CD4-positive, alpha-beta T cell treated with Interleukin-21 for 1 hour (primary cell): ENCODE measurements at places on chromosomes 2 and 18.

DNA sequence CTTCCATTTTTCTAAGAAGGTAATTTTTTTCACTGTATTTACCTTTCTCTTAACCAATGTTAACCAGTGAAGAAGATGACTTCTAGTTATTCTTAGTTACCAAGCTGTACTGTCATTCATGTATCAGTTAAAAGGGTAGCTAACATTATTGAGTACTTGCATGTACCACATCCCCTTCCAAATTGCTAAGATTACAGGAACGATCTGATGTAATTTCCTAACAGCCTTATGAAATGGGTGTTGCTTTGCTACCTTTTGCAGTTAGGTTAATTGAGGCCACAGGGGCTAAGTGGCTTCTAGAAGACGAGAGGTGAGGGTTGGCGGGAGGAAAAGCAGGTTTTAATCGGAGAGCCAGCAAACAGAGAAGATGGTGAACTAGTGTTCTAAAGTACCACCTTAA, 1.8 kb upstream of the SULT6B1 start:
- DNase-seq, result no peak

GRCh38 chr2:143148757-143149156, 19.5 kb downstream of the ARHGAP15 start:
- no peak for DNase-seq

DNA sequence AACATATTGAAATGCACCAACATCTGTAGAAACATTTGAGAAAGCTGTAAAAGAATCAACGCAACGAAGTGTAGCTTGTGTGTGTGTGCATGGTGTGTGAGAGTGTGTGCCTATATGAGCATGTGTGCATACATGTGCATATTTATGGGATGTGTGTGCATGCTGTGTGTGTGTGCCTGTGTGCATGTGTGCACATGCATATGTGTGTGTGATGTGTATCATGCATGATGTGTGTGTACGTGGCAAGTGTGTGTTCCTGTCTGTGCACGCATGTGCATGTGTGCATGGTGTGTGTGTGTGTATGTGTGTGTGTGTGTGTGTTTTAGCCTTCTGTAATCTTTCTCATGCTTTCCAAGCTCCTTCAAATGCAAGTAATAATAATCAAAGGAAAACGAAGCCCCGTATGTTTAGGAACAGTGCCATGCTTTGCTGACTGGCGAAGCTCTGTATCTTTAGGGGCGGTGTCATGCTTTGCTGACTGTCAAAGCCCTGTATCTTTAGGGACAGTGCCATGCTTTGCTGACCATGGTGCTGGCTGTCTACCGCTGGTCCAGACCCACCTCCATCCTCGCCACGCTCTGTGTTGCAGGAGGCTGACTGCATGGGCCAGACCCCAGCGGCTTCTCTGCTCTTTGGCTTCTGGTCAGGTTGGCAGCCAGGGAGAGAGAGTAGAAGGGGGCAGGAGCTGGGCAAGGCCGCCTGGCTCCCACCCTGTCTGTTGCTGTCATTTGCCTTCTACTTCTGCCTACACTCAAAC, 129.2 kb downstream of the ASB1 start:
- DNase-seq, result no peak

DNA sequence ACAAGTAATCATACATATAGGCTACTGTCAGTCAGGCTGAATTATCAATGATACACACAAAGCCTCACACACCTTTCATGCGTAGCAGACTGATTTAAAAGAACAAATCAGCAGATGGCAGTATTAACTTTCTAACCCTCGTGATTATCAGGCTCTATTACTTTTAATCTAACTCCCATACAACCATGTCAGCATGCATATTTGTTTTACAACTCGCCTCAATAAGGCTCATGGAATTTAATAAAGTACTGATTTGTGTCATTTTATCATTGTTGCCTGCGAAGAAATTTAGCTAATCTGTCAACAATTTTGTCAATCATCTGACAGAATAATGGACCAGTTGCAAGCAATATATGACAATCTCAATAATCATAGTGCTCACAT, 82.8 kb downstream of the SLC25A12 start:
- DNase-seq, result peak; percentile 25

DNA sequence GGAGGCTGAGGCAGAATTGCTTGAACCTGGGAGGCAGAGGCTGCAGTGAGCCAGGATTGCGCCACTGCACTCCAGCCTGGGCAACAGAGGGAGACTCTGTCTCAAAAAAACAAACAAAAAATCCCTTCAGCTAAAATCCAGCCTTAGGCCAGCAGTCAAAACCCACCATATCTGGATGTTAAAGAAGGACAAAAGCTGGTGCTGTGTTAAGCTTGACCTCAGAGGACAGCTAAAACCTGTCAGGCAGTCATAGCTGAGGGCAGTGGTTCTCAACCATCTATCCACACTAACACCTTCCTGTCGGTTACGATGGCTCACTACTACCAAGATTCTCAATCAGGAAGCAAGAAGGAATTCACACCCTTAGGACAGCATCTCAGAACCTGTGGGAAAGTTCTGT, 9.6 kb downstream of the PTRHD1 start:
- no peak for DNase-seq

DNA sequence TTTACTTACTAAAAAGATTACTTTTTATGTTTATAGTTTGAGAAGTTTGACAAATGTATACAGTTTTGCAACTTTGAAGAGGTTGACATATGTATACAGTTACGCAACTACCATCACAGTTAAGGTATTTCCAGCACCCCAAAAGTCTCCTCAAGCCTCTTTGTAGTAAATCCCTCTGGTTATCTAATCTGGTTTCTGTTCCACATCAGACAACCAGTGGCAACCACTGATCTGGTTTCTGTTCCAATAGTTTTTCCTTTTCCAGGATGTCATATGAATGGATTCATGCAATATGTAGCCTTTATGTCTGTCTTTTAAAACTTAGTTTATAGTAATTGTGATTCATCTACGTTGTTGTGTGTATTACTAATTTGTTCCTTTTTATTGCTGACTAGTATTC, 23.5 kb downstream of the IFIH1 start:
- no peak for DNase-seq

DNA sequence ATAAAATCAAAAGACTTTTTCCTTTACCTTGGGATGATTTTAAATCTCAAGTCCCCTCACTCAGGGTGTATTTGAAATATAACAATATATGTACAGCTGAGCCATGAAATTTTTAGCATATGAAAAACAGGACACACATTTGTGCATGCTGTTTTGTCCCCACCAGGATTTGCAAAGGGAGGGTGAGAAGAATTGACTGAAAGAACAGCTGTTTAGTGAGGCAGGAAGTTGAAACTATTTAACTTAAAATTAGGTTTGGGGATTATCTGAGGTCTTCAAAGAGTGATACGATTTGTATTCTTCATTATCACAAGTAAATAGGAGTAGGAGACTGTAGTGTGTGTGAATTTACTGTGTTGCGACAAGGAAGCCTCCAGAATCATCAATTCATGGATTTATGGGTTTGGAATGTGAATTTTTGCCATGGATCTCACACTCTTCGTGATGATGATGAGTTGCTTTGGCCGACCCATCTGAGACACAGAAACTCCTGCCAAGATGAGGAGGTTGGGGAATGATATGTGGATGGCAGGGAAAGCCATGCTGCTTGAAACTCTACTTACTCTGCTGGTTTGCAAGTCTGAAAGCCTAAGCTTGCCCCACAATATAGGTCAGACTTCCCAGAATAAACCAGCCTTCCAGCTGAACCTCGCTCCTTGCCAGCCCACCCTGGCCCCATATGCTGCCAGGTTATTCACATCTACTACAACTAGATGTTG, 31.0 kb upstream of the SPATS2L start:
- no peak for DNase-seq

DNA sequence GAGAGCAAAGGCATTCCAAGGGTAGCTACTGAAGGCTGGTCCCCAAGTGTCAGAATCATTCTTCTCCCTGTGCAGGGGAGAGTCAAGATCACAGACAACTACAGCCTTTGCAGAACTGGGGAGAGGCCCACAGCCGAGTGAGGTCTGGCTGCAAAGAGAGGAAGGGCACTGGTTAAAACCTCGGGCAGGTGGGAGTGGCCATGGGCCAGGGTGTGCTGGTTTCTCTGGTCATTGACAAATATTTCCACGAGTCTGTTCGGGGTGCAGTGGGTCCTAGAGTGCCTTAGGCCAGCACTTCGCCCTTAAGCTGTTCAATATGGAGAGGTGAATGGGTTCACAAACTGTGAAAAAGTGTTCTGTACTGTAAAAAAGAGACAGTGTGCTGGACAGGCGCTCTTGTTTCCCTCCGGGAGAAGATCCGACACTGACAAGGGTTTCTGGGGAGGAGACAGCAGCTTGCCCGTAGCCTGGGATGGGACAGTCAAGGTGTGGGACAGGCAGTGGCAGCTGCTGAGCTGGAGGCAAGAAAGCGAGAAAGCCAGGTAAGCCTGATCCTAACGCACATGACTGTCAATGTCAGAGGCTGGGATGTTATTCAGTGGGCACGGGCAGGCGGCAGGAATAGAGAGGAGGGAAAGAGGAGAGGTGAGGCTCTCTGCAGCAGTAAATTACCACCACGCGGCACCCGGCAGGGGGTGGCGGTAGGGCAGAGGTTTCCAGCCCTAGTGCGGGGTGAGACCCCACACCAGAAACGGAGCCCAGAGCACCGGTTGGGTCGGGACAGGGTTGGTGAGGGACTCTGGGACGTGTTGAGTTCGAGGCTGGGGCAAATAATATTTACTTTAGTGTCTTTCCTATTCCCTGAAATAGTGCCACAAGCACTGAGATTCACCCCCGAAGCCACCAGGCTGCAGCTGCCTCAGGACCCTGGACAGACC, 2.0 kb downstream of the NPPC start:
- no peak for DNase-seq

- DNase-seq, result no peak
Observed at GRCh38 chr2:2579814-2580213, 248.7 kb upstream of the MYT1L start.

DNA sequence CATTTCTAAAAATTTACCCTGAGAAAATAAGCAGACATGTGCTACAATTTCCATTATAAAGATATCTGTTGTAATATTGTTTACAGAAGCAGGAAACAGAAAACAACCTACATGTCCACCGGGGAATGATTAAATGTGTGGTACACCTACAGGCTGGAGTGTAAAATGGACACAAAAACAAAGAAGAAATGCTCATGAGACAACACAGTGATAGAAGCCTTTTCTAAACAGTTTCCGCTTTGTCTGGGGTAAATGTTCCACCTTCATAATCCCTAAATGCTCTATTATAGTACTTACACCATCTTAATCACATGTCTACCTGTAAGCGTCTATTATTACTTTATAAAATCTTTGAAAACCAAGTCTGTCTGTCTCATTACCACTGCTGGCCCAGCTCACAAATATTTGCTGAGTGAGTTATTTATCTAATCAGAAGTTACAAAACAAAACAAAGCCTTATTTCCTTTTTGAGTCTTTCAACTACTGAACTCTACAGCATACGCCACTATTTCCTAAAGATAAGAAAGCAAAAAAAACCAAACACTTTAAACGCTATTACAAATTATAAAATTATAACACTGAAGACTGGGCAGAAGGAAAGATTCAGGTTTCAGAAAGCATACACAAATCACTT, 95.3 kb downstream of the PIGN start:
- no peak for DNase-seq

- no peak for DNase-seq
Observed at GRCh38 chr2:59282374-59283057, 1041.4 kb upstream of the FANCL start.

GRCh38 chr2:16685340-16685715, 19.7 kb upstream of the CYRIA start:
- DNase-seq, result no peak

DNA sequence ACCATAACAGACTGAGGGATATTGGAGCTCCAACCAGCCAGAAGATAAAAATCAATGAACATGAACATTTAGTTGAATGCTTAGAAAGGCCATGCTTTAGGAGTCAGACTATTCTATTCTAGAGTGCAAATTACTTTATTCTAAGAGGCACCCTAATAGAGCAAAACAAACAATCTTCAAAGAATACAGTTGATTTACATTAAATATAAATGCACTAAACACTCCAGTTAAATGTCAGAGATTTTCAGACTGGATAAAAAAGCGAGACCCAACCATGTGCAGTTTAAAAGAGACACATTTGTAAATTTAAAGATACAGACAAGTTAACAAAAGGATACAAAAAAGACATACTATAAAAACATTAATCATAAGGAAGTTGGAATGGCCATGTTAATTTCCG, 214.0 kb upstream of the SMAD7 start:
- no peak for DNase-seq
